GM20000 (cell line): ENCODE measurements at places on chromosomes 2 and 18.

DNA sequence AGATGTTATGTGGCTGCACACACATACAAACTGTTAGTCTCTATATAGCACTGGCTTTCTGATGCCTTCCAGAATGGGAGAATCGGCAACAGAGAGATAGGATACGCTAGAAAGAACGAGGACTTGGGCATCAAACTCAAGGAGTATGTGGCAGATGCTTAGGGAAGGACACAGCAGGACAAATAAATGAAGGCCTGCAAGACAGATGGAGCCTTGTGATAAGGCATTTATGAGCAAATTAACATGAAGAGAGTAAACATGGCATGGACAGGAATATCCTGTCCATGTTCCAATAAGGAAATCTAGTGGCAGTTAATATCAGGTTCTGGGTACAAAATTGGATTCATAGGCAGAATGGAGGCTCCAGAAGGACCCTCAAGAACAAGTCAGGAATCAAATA lies 136.9 kb downstream of the SLC4A10 start:
- no peak for DNase-seq

- DNase-seq: no peak
Measured at GRCh38 chr2:158240975-158241374, 139.3 kb downstream of the UPP2 start.

DNA sequence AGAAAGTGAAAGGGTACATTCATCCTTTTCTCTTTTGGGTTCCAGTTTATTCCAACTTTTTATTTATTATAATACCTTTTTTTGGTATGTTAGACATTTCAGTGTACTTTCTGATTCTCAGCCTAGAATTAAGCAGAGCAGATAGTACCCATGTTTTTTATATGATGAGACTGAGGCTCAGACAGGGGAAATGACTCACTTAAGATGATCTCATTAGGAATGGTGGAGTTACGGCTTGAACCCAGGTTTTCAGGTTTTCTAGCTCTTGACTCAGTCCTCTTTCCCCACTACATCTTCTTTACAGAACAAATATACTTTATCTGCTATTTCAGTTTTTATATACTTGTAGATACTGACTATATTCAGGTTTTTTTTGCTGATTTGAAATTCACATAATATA lies 51.7 kb upstream of the OTX1 start:
- DNase-seq: no peak

GRCh38 chr2:45403036-45403435 lies 208.0 kb downstream of the SRBD1 start:
- DNase-seq: no peak

GRCh38 chr18:76837071-76837470 lies 14.7 kb downstream of the ZNF236 start:
- no peak for DNase-seq

- no peak for DNase-seq
Measured at GRCh38 chr2:136222862-136223261, 104.9 kb upstream of the CXCR4 start.

GRCh38 chr2:178250429-178250828 lies 56.1 kb downstream of the OSBPL6 start:
- no peak for DNase-seq

DNA sequence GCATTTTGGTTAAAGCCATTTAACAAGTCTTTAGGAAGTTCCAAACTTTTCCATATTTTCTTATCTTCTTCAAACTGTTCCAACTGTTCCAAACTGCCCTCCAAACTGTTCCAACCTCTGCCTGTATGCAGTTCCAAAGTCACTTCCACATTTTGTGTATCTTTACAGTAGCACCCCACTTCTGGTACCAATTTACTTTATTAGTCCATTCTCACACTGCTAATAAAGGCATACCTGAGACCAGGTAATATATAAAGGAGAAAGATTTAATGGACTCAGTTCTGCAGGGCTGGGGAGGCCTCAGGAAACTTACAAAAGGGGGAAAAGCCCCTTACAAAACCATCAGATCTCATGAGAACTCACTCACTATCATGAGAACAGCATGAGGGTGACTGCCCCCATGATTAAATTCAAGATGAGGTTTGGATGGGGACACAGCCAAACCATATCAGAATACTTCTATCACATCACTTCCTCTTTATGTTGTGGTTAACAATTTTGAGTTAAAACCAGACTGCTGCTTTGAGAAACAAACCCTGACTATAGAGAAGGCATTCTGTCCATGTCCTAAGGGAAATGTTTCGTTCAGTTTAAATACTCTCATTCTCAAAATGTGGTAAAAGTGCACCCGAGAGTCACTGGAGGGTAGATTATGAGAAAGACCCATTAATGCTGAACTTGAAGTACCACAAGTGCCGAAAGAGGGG lies 11.0 kb downstream of the IL18R1 start:
- DNase-seq: no peak

DNA sequence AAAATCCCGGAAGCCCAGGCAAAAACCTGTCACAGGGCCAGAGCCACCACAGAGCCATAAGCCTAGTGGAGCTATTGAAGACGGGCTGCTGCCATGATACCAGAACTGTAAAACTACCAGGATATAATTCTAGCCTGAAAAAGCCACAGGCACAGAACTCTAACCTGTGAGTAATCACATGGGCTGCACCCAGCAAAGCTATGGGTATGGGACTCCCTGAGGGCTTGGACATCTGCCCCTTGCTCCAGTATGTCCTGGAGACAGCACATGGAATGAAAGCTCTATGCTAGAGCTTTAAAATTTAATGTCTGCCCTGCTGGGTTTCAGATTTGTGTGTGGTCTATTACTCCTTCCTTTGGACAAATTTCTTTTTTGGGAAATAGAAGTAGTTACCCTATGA lies 2183.6 kb upstream of the CELF4 start:
- DNase-seq: no peak

GRCh38 chr18:6266212-6266611 lies 148.5 kb downstream of the L3MBTL4 start:
- no peak for DNase-seq

- DNase-seq: no peak
Measured at GRCh38 chr2:236712304-236712703, 142.7 kb downstream of the ACKR3 start.

DNA sequence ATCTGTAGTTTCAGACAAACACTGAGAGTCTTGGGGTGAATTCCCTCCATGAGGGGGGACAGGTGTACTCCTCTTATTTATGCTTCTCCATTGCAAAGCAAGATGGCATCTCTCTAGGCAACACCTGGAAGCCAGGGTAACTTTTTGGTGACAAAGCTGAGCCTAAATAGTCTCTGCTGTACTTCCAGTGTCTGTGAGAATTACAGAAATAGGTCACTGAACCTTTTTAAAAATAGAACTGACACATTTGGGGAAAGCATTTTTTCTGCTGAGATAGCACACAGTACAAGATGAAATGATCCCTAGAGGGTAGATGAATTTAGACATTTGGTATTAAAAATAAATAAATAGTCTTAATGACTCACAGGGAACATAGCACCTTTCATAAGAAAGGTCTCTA lies 71.7 kb upstream of the SP3 start:
- no peak for DNase-seq

GRCh38 chr2:240013343-240013742 lies 11.8 kb downstream of the NDUFA10 start:
- no peak for DNase-seq

- DNase-seq: no peak
Measured at GRCh38 chr2:177187631-177188312, 24.8 kb upstream of the HNRNPA3 start.

DNA sequence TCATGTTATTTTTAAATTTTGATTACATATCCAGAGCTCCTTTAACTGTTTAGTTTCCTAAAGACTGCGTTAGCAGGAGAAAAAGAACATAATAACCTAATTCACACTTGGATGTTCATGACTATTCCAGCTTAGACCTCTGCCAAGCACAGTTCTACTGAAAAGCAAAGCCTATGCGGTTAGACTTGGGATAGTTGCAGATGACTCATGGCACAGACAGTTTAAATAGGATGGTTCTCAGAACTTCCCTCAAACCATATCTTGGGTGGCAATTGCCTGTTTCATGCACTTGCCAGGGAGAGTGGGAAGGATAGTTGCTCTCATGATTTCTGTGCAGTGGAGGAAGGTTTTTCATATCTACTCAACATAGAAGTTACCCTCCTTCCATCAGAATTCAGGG lies 149.7 kb upstream of the KLHL29 start:
- no peak for DNase-seq

- DNase-seq: no peak
Measured at GRCh38 chr2:233980955-233981561, 63.9 kb downstream of the TRPM8 start.

DNA sequence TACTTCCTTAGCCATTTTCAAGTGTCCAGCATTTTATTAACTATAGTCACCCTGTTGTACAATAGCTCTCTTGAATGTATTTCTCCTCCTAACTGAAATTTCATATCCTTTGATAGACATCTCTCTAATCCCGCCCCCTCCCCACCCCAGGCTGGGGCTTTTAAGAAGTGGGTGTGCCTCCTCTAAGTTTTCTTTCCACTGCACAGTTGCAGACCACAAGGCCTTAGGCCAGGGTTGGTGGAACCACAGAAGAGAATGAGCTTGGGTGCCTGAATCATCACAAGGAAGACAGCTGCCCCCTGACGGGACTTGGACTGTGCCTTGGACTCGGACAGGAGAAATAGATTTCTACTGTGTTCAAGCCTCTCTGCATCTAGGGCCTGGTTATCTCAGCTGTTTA lies 193.4 kb downstream of the HAUS1 start:
- no peak for DNase-seq

GRCh38 chr18:9765501-9765900 lies 57.4 kb downstream of the RAB31 start:
- no peak for DNase-seq

DNA sequence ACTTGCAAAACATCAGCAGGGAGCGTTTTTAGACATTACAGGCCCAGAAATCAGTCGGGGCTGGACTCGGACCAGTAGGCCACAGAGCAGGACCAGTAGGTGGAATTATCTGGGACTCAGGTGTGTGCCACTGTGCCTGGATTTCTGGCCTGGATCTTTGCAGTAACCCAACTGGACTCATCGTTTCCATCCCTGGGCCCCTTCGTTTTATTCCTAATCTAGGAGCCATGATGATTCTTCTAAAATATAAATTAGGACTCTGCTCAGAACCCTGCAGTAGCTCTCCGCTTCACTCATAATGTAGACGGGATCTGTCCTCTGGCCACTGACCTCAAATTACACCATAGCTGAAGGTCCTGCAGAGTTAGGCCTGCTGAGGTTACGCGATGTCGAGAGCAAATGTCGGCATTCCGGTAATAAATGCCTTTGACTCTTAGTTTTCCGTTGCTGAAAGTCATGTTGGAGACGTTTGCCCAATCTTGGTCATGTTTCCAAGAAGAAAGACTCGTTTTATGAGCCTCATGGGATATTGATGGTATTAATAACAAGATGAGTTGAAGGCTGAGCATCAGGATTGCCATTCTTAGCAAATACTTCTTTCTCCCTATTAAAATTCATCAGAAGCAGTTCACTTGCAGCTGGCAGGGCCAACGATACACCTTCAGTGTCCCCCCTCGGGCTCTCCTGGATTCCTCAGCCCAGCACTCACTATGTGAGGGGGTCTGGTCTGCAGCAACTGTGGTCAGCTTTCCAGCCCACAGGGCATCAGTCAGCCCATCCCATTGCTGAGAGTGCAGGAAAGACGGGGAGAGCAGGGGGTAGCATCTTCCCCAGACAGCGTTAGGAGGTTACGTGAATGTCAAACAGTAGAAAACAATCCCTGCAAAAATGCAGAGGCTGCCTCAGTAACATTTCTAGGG lies 39.9 kb upstream of the KLF11 start:
- DNase-seq: no peak

DNA sequence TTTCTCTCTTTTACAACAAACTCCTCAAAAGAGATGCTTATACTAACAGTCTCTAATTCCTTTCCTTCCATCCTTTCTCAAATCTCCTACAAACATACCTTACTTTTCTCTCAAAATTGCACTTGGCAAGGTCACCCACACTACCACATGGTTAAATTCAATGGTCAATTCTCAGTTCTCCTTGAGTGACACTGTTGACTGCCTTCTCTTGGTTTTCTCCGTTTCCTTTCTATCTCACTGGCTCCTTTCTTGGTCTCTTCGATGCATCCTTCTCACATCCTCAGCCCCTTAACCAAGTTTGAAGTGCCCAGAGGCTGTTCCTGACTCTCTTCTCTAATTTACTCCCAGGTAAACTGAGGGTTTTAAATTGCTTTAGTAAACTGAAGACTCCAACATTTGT lies 12.5 kb downstream of the C1D start:
- no peak for DNase-seq

- DNase-seq: no peak
Measured at GRCh38 chr2:10132596-10132995, 10.1 kb downstream of the RRM2 start.

GRCh38 chr18:7775843-7776242 lies 208.7 kb downstream of the PTPRM start:
- no peak for DNase-seq

GRCh38 chr2:240138254-240138984 lies 2.0 kb downstream of the OTOS start:
- no peak for DNase-seq

- no peak for DNase-seq
Measured at GRCh38 chr18:33665641-33666040, 87.6 kb downstream of the ASXL3 start.

DNA sequence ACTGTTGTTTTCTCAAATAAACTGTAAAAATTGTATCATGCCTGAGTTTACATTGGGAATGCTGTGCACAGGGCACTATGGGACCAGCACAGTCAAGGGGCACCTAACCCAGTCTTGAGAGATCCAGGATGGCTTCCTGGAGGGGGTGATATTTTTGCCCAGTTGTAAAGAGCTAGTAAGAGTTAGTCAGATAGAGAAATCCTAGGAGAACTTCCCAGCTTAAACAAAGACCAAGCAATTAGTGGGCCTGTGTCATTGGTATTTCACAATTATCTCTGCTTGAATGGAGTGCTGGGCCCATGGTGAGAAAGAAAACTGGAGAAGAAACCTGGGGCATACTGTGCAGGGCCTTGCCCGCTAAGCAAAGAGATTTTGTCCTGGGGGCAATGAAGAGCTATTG lies 12.2 kb downstream of the XDH start:
- DNase-seq: no peak

DNA sequence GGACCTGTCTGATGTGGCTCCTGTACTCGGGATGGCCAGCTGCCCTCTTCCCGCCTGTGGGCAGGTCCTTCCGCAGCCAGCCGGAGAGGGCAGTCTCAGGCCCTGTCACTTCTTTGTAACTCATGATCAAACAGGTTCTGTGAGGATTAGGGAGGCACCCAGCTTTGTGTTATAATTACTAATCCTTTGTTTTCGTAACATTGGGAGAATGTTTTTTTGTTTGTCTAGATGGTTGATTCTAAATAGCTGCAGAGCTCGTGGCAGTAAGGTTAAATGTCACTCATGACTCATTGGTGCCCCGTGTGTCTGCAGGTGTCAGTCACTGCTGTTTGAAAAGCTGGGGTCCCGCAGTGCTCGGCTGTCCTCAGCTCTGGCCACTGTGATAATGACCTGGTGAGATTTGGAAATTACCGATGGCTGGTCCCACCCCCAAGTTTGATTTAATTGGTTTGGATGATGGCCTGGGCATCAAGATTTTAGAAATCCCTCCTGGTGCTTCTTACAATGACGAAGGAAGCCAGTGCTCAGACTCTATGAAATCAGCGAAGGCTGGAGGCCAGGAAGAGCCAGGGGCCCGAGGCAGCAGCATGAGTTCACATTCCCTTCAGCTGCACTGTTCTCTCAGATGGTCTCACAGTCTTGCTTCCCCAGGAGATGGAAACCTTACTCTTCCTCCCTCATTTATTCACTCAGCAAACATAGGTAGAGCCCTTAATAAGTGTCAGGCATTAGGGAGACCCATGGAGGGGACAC lies 172.8 kb downstream of the VAPA start:
- no peak for DNase-seq

GRCh38 chr2:5685225-5685624 lies 7.0 kb upstream of the SOX11 start:
- no peak for DNase-seq

GRCh38 chr18:21366896-21367295 lies 124.9 kb downstream of the GREB1L start:
- no peak for DNase-seq
